NCI-H524 treated with DMSO at 0.1 percent for 48 hours (cell line): ENCODE measurements at places on chromosomes 6 and 20.

GRCh38 chr20:43194137-43194536 is 4.4 kb upstream of the PTPRT start:
- DNase-seq, result peak; percentile 84

- DNase-seq, result no peak
Observed at GRCh38 chr20:37348792-37349516, 3.0 kb downstream of the SRC start.

GRCh38 chr20:6277661-6278240 is 154.9 kb upstream of the FERMT1 start:
- no peak for DNase-seq

DNA sequence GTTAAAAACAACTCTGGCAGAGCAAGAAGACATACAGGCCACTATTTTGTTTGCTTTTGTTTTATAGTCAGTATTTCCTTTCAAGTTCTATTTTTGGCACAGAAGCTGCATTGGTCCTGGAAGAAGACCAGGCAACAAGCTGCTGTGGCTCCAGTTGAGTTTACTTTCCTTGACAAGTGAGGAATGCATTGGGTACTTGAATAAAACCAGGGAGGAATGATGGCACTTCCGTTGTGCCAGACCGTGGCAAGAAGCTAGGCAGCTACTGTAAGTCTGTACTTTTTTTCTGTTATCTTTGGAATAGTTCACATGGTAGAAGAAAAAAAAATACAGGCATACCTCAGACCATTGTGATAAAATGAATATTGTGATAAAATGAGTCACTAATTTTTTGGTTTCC is 66.3 kb downstream of the NCOA3 start:
- no peak for DNase-seq

DNA sequence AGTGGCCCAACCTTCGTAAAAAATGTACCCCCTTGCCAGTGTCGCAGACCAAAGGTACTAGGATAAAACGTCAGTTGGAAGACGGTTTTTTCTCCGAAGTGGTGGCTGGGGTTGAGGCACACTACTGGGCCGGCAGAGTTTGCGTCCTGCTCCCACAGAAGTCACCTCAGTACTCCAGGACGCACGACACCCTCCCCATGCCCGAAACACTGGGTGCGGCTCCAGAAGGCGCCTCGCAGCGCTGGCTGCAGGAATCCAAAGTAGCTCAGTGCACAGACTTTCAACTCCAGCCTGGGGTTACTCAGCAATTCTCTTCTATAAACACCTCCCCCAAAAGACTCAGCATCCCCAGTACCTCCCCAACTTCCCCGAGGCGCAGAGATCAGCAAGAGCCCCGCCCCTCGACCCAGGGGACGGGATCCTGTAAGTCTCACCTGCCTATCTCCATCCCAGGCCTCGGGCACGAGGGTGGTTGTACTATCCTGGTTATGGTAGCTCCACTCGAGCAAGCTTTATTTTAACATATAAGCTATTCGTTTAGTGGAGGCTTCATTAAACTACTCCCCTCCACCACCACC is 88.2 kb downstream of the ZFP64 start:
- DNase-seq, result no peak

DNA sequence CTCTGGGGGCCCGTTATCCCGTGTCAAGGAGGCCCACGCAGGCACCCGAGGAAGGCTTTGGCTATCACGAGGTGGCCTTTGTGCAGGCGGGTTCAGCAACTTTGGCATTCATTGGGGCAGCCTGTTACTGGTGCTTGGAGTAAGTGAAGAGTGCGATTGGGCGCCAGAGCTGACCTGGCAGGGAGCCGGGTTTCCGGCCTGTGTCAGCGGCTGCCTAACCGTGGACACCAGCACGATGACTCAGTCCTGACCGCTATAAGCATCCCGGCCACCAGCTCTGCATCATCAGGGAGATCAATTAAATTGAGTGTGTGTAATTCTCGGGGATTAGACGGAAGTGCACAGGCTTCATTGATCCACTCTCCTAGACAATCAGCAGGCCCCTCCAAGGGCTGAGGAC is 45.9 kb downstream of the CDH4 start:
- no peak for DNase-seq

GRCh38 chr6:12245763-12246718 is 44.1 kb upstream of the EDN1 start:
- DNase-seq, result no peak

DNA sequence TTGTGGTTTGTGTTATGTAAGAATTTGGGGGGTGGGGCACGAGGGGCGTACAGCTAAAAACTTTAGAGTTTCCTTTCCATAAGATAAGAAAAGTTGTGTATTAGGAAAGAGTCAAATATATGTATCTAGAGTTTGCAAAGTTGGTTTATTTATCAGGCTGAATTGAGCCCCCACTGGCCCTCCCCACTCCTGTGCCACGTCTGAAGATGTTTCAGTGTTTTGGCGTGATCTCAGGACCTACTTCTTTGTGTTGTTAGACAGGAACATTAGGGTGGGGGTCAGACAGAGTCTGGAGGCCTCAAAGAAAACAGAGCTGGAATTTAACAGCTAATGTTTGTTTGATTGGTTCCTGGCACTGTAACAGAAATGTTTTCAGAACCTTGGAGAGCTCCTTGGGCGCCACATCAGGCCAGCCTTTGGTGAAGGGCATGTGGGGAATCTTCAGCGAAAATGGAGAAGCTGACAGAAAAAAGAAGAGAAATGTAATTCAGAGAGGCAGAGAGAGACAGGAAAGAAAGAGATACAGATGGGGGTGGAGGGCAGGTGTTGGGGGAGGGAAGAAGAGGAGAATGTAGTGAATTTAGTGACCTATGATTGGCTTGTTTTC is 674 bp downstream of the NRSN1 start:
- no peak for DNase-seq

GRCh38 chr6:134398453-134398852 is 80.5 kb upstream of the SGK1 start:
- no peak for DNase-seq

GRCh38 chr20:52372169-52372568 is 180.6 kb upstream of the ZFP64 start:
- no peak for DNase-seq

DNA sequence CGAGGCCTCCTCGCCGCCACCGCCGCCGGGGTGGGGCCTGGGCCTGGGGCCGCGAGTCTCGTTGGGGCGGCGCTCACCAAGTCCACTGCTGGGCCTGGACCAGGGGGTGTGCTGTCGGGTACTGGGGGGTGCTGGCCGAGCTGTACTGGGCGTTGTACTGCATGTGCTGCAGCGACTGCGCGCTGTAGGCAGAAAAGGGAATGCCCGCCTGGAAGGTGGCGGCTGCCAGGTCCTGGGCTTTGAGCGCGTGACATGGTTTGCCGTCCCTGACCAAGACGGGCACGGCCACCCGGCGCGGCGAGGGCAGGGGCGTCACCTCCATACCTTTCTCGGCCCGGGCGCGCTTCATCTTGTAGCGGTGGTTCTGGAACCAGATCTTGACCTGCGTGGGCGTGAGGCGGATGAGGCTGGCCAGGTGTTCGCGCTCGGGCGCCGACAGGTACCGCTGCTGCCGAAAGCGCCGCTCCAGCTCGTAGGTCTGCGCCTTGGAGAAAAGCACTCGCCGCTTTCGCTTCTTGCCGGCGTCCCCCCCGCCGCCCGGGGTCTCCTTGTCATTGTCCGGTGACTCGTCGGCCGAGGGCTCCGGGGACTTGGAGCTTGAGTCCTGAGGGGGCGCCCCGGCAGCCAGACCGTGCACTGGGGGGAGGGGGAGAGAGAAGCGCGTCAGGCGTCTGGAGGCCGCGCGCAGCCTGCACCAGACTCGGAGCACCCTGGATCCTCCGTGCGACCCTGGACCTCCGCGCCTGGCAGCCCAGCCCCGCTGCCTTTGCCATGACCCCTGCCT is 1.8 kb downstream of the NKX2-2 start:
- no peak for DNase-seq

DNA sequence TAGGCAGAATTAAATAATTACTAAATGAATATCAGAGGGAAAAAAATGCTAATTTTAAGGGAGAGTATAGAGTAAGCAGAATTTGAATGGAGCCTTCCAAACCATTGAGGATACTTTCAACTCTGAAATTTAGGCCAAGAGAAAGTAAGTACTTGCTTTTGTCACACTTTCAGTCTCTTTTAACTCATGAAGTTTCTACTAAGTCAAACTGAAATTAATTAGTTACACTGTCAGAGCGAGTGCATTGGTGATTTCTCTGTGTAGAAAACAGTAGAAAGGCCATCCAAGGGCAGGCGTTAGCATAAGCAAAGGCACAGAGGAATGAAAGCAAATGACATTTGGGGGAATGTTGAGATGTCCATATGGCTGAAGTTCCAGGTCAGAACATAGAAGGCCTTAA is 92.9 kb downstream of the PLEKHG1 start:
- no peak for DNase-seq

DNA sequence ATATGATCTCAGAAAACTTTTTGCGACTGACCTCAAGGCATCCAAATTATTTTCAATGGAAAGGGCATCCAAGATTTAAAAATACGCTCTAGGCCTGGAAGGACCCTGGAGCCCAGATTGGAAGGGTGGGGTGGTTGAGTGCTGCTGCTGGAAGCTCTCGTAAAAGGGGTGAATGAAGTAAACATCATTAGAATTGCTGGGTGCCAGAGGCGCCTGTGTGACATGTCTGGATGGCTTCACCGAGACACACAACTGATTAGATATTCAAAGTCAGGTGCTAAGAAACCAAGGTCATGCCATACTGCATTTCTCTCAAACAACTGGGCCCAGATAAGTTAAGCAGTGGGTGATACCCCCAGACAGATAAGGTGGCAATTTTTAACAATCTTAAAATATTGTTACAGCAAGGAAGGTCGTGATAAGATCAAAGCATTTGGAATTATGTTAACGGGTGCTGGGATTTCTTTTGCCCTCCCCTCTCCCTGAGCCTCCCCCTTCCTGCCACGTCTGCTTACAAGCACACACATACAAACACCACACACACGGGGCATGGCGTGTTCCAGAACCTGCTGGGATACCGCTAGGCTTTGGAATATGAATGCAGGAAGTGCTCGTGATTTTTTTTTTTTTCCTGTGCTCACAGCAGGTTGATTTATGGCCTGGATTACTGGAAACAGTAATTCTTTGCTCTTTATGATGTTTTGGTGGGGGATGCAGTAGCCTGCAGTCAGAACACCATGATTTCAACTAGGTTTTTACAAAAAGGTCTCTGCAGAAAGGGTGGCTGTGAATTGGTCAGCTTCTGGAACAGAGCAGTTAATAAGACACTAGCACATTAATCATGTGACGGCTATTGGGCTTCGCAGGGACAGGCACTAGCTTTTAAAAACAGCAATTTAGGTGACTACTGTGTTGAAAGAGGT is 551.2 kb downstream of the QKI start:
- DNase-seq, result no peak

GRCh38 chr6:144793744-144794143 is 508.6 kb downstream of the UTRN start:
- DNase-seq, result no peak

DNA sequence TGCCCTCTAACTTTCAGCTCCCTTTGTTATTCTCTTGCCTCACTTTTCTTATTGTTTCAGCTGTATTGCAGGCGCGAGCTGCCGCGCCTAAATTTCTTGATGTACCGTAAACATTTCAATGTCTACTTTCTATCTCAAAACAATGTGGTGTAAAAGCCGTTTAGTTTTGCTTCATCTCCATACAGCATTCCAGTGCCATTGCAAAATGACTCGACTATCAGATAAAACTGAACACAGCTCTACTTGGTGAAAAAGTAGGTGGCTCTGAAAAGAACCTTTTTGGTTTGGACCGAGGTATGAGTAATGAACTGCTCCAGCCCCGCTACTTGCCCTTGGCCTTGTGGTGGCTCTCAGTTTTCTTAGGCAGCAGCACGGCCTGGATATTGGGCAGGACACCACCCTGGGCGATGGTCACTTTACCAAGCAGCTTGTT is 74.6 kb downstream of the OR2B2 start:
- DNase-seq, result no peak

GRCh38 chr6:161188547-161189465 is 85.1 kb downstream of the AGPAT4 start:
- DNase-seq, result no peak

GRCh38 chr6:33840048-33840926 is 36.5 kb upstream of the MLN start:
- DNase-seq, result no peak

DNA sequence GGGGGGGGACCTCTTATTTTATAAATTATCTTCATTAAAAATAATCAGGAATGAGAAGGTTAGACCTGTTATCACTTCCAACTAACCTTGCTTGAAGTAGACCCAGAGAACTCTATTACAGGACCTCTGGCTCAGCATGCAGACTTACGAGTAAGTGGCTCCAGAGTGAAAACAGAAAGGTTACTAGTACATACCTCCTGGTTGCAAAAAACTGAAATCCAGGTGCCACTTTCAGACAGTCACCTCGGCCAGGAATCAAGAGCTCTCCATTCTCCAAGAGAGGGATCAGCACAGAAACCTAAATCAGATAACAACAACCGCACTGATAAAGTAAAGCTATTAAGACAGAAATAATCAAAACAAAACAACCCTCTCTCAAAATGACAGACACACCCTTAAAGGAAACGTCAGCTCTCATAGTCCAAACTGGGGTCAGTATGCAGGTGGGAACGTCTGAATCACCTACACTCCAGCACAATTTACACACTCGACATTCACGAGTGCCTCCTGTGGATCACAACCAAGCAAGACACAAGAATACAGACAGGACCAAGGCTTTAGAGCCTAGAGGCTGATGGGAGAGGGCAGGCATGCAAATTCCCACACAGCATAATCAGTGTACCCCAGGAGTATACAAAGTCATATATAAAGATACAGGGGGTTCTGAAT is 31.8 kb downstream of the MDN1 start:
- DNase-seq, result no peak

GRCh38 chr6:158232316-158233213 is 64.4 kb downstream of the GTF2H5 start:
- peak; percentile 27 for DNase-seq

DNA sequence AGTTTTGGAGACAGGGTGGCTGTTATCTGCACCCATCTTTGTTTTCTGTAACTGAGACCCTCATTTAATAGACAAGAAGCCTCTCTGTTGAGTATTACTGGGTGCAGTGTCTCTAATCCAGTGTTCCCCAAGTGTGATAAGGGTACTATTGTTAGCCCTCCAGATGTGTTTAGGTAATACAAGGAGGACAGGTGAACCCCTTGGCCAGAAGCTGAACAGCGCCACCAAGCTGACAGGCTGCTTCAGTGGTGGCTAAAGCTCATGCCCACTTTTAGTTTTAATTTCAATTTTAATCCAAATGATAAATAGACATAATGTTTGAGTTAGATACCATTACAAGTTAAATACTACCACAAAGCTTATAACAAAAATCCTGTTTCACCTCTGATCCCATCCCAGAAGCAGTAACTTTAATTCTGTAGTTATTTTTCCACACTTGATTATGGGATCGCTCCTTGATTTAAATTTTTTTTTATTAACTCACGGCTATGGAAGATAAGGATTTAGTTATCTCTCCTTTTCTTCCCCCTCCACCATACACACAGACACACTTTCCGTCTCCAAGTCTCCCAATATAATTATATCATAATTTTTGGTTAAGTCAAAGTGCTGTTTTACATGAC is 8.4 kb upstream of the STK35 start:
- DNase-seq, result no peak

GRCh38 chr6:20565342-20565741 is 31.1 kb downstream of the CDKAL1 start:
- no peak for DNase-seq
